ENCODE measurements at places on chromosomes 3 and 15. TPM values are rescaled to one million over a fixed set of nuclear protein-coding genes. Genes with fewer than 3 reads are reported as not detected.

Gene GMPS
- total RNA-seq = 24.3 TPM

GRCh38 chr3:196263819-196264218, 23.7 kb downstream of the PCYT1A start:
- no peaks in the 10 kb centered on the region for H3K36me3 ChIP-seq
- no peaks in the 10 kb centered on the region for H3K27me3 ChIP-seq
- no peaks in the 10 kb centered on the region for H3K4me1 ChIP-seq
- H3K27ac ChIP-seq = no peak overlapping the region
- no peak for DNase-seq

GRCh38 chr15:74179101-74179841, 5.8 kb downstream of the ISLR start:
- no peak for DNase-seq
- H3K4me1 ChIP-seq = no peaks in the 10 kb centered on the region
- H3K27me3 ChIP-seq = no peaks in the 10 kb centered on the region
- H3K36me3 ChIP-seq = no peaks in the 10 kb centered on the region

DNA sequence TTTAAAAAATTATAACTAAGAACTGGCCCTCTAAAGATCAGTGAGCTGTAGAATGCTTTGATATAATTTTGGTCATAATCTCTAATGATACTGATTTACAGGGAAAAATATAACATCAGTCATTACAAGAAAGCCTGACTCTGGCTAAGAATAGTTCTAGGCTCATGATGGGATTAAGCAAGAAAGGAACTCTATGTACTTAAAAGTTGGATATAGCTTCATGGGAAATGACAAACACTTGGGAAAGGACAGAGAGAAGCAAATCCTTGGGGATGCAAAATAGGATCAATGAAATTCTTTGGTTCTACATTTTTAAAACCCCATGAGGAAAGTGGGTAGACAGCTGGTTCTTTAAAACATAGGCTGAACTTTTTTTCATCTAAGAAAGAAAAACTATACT, 472.7 kb upstream of the NR2F2 start:
- H3K4me3 ChIP-seq = no peak overlapping the region
- H3K27me3 ChIP-seq = no peaks in the 10 kb centered on the region

Gene MEX3B
- 0.39 TPM for total RNA-seq

Measured in right lobe of liver (tissue), 6 donors.